Airway epithelial cell (primary cell): ENCODE measurements at places on chromosomes 16 and 17. TPM values are rescaled to one million over a fixed set of nuclear protein-coding genes. Genes with fewer than 3 reads are reported as not detected.

WFDC1 gene
- total RNA-seq, result 0.09 and 0.14 TPM in 2 replicates

ORC6 gene
- 16.1 and 20.7 TPM in 2 replicates for total RNA-seq

SLC25A10 gene
- total RNA-seq, result 56.4 and 66.7 TPM in 2 replicates

GALR2 gene
- total RNA-seq, result 0.14 and 0.78 TPM in 2 replicates

HYDIN gene
- total RNA-seq, result not detected in 2 replicates

ARL5C gene
- total RNA-seq, result not detected in 2 replicates

PRSS27 gene
- 4.4 and 5.3 TPM in 2 replicates for total RNA-seq

NUP93 gene
- total RNA-seq, result 52.4 and 72.1 TPM in 2 replicates

KLHL10 gene
- total RNA-seq, result not detected in 2 replicates

ANKRD13B gene
- total RNA-seq, result 8.6 and 17.5 TPM in 2 replicates

CD7 gene
- 0.14 TPM in 1 of 2 replicates, not detected in the other for total RNA-seq

KSR1 gene
- total RNA-seq, result 10.7 and 17.1 TPM in 2 replicates

KATNIP gene
- total RNA-seq, result 11.1 and 11.2 TPM in 2 replicates

ZDHHC7 gene
- total RNA-seq, result 42.7 and 48.8 TPM in 2 replicates

PITPNM3 gene
- 15.6 and 25.0 TPM in 2 replicates for total RNA-seq

HS3ST2 gene
- total RNA-seq, result 0.14 and 0.35 TPM in 2 replicates

KRT33A gene
- total RNA-seq, result 0.35 TPM in 1 of 2 replicates, not detected in the other

ALOX15 gene
- not detected in 2 replicates for total RNA-seq

MRM1 gene
- total RNA-seq, result 7.7 and 9.7 TPM in 2 replicates

GNGT2 gene
- not detected in 2 replicates for total RNA-seq

GOT2 gene
- total RNA-seq, result 175 and 186 TPM in 2 replicates

PLLP gene
- total RNA-seq, result 7.5 and 8.6 TPM in 2 replicates

ADAP2 gene
- total RNA-seq, result 6.6 and 6.8 TPM in 2 replicates

MEIOB gene
- not detected in 2 replicates for total RNA-seq

CLEC18A gene
- total RNA-seq, result 0.05 and 0.07 TPM in 2 replicates

SCGB1C2 gene
- total RNA-seq, result not detected in 2 replicates

MMP28 gene
- 47.8 and 64.9 TPM in 2 replicates for total RNA-seq

NPW gene
- 3.6 and 4.0 TPM in 2 replicates for total RNA-seq

TBC1D3C gene
- total RNA-seq, result not detected in 2 replicates

SLC38A8 gene
- not detected in 2 replicates for total RNA-seq

C17orf67 gene
- 0.14 and 0.21 TPM in 2 replicates for total RNA-seq

HES7 gene
- 1.8 and 1.9 TPM in 2 replicates for total RNA-seq

NAA38 gene
- total RNA-seq, result 72.6 and 78.8 TPM in 2 replicates

CX3CL1 gene
- 6.7 and 9.9 TPM in 2 replicates for total RNA-seq

NOB1 gene
- 39.8 and 47.3 TPM in 2 replicates for total RNA-seq

NPEPPS gene
- 47.2 and 50.2 TPM in 2 replicates for total RNA-seq

GDPD3 gene
- total RNA-seq, result 4.4 and 7.9 TPM in 2 replicates

GLOD4 gene
- total RNA-seq, result 52.3 and 60.9 TPM in 2 replicates

ATP2C2 gene
- 12.9 and 20.0 TPM in 2 replicates for total RNA-seq

DDX28 gene
- total RNA-seq, result 6.5 and 10.6 TPM in 2 replicates

NKD1 gene
- total RNA-seq, result 0.07 and 0.19 TPM in 2 replicates

MPP2 gene
- total RNA-seq, result 1.3 and 1.8 TPM in 2 replicates

ZFP3 gene
- 0.14 and 0.71 TPM in 2 replicates for total RNA-seq

CLEC18C gene
- 0.14 TPM in 1 of 2 replicates, not detected in the other for total RNA-seq

ITGAD gene
- not detected in 2 replicates for total RNA-seq

NPIPB6 gene
- total RNA-seq, result 0.49 TPM in 1 of 2 replicates, not detected in the other

TMEM238L gene
- not detected in 2 replicates for total RNA-seq

HOXB2 gene
- total RNA-seq, result 0.85 and 1.9 TPM in 2 replicates
